Activated naive CD4-positive, alpha-beta T cell (primary cell): ENCODE measurements at places on chromosomes 13 and 19.

GRCh38 chr19:30425885-30426838, 54.0 kb downstream of the ZNF536 start:
- DNase-seq: no peak

DNA sequence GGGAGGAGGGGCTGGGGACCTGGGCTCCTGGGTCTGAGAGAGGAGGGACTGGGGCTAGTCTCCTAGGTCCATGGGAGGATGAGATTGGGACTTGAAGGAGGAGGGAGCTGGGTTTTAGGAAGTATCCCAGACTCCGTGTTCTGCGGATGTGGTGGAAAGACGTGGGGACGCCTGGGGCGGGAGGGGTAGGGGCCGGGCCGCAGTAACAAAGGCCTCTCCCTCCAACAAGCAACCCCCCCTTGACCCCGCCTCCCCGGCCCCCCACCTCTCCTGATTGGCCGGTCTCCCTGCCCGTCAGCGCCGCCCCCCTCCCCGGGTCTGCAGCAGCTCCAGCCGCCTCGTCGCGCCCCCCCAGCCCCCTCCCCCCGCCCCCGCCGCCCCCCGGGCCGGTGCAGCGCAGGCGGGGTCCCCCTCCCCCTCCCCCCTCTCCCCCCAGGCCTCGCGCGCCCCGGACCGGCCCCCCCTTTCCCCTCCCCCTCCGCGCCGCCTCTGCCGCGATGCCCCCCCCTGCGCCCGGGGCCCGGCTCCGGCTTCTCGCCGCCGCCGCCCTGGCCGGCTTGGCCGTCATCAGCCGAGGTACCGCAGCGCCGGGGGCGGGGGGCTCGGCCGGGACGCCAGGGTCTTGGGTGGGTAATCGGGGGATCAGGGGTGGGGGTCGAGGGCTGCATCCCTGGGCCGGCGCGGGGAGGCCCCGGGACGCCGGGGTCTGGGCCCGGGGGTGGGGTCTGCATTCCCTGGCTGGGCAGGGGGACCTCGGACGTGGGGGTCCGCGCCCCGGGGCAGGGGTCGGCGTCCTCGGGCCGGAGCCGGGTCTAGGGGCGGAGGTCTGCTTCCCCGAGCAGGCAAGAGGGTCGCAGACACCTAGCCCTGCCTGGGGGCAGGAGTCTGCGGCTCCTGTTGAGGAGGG, at the start of gene IGLON5:
Gene IGLON5, plus strand, starts transcription at position 294 of the 907 bp plus-strand sequence. Its CDS starts 204 bp downstream, at position 498.
- no peak for DNase-seq

GRCh38 chr19:18551631-18552030, 6.0 kb upstream of the KXD1 start:
- DNase-seq: no peak

GRCh38 chr13:24725379-24725778, 38.6 kb upstream of the RNF17 start:
- DNase-seq: no peak

DNA sequence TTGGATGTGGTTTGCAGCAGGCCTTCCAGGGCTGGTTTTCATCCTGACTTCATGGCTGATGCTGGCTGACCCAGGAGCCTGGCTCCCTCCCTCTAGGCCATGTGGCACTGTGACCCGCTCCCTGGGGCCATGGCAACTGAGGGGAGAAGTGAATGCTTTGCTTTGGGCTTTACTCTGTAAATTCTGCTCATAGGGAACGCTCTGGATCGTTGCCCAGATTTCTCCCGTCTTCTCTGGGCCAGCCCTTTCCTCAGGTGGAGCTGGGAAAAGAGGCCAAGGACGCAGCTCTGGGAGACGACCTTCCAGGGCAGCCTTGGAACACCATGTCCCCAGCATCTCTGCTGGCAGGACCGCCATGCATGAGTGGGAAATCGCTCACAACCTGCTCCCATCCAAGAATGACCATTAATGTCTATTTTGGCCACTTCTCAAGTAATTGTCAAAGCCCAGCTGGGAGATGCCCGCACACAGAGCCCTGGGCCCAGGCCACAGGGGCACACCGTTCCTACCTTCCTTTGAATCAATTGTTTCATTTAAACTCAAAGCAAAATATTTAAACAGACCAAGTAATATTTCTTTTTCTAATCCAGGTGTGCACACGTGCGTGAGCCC, 321.8 kb downstream of the TEX29 start:
- DNase-seq: no peak

DNA sequence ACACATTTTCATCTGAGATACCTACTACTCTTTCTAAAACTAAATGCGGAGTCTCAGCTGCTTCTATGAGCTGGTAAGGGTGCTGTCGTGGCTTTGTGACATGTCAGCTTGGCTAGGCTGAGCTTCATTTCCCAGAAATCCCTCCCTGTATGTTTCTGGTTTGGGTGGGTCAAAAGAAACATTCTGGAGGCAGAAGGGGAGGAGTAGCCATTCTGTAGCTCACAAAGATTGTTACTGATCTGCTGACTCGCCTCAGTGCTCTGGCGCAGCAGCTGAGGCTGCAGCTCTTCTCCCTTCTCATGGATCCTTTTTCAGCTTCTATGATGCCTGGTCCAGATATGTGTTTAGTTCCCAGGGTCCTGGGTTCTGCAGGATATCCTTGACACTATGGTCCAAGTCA, 114.7 kb downstream of the RAP2A start:
- DNase-seq: no peak

DNA sequence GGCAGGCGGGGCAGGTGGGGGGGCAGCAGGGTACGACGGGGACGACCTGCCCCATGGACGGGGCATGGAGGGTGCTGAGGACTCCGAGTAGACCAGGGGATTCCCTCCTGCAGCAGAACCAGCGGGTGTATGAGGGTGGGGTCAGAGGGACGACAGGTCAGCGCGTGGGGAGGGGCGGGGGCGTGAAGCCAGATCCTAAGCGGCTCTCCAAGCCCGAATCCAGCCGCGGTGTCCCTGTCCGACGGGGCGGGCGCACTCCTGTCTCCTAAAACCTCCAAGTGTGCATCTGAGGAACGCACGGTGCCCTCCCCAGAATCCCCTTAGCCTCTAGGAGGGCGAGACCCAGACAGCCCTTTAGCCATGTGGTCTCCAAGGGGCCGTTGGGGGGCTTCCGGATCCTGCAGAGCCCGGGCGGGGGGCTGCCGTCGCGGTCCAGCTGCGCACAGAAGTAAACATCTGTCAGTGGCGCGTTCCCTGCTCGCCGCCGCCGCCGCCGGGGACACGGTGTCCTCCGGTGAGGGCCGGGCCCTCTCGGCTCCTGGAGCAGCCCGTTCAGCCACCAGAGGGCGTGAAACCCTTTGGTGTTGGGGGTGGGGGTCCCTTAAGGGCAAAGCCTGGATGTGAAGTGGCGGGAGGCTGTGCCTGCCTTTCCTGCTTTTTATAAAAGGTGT, 730 bp downstream of the NRTN start:
- peak; percentile 70 for DNase-seq

DNA sequence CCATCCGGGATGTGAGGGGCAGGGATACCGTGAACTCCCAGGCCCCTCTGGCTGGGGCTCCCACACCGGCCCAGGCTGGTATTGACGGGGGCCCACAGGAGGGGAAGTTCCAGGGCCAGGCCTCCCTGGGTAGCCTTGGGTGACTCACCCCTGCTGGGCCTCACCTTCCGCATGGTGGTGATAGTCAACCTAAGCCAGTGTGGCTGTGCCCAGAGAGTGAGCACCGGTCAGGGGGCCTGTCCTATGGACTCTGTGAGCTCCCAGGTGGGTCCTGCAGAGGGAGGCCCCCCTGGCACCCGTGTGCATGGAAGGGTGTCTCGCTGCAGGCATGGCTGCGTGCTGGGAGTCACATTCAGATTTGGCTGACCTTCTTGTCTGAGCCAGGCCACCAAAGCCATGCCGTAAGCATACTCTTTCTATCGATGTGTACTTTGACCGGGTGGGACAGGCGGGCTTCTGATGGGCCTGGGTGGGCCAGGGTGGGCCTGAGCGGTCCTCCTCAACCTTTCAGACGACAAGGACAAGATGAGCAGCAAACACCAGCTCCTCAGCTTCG, 27.6 kb downstream of the DHX34 start:
- DNase-seq: no peak

GRCh38 chr19:10145031-10145430, 25.3 kb upstream of the EIF3G start:
- no peak for DNase-seq

DNA sequence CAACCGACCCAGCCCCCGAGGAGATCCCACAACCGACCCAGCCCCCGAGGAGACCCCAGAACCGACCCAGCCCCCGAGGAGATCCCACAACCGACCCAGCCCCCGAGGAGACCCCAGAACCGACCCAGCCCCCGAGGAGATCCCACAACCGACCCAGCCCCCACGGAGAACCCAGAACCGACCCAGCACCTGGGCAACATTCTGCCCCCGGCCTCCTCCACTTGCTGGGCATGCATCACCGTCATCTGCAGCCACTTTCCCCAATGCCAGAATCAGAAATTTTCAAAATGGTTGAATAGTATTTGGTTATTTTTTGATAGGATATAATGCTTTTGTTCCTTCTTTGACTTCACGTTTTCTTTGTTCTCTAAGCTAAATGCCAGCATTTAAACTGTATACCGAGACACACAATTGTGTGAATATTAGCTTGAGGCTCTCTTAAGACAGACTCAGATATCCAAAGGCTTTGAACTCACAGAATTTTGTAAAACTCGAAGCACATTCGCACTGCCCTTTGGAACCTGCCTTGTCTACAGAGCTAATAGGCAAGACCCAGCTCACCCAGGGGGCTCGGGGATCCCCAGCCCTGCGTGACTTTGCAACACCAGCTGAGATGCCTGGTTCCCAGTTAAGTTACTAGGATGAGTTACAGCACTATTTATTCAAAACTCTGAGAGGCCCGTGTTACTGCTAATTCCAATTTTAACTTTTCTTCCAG, 15.5 kb upstream of the RASA3 start:
- no peak for DNase-seq

GRCh38 chr13:51821606-51822005, 17.6 kb upstream of the DHRS12 start:
- DNase-seq: no peak

DNA sequence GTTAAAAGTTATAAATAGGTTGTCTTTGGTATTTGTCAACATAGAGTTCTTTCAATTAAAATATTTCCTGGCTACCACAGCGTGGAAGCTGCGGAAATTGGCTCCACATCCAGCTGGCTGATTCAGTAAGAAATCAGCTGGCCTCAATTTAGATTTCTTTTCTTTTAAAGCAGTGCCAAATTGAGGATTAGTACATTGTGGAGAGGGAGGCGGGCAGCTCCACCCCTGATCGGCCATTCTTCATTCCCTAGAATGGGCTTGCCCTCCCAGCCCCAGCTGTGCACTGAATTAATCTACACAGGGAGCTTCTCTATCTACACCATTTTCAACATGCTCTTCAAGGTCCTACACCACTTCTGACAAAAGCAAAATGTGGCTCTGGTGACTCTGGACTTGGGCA, 624.8 kb downstream of the DACH1 start:
- no peak for DNase-seq

DNA sequence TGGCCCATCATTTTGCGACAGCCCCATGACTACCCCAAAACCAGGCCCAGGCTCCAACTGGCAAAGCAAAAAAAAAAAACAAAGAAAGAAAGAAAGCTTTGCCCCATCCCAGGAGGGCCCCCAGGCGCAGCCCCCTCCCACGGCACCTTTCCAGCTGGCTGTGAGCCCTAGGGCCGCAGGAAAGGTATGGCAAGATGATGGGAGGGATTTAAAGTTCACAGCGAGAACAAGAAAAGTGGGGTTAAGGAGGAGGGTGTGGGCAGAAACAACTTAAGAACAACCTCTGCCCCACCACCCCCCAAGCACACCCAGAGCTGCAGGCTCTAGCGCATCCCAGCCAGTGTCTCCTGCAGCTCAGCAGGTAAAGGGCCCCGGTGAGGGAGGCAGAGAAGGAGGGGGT, at the start of gene CYP2F1:
Gene CYP2F1, plus strand, starts transcription at position 301 of the 400 bp plus-strand sequence. CDS start 1,757 bp downstream, outside the sequence.
- DNase-seq: no peak
